ENCODE measurements at places on chromosomes 11 and 22.

GRCh38 chr11:17598700-17599459 lies 51.8 kb downstream of the OTOG start:
- DNase-seq, result no peak

DNA sequence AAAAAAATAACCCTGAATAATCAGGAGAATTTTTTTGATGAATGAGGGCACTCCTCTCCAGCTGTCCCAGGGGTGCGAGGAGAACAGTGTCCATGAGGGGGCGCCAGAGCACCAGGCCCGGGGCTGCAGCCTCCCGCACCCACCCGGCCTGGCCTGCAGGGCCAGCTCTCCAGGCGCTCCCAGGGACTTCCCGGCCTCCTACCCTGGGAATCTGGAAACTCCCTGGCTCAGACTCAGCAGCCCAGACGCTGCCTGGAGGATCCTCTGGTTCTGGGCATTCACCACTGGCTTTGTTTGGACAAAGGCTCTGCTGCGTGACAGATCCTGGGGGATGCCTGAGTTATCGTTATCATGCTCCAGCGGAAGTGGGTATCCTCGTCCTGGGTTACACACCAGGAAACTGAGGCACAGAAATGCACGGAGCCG lies 31.0 kb downstream of the MCM5 start:
- DNase-seq, result peak; percentile 42

- no peak for DNase-seq
Observed at GRCh38 chr11:113725913-113726312, 19.8 kb upstream of the TMPRSS5 start.

- DNase-seq, result no peak
Observed at GRCh38 chr11:115718106-115718505, 213.9 kb upstream of the CADM1 start.

DNA sequence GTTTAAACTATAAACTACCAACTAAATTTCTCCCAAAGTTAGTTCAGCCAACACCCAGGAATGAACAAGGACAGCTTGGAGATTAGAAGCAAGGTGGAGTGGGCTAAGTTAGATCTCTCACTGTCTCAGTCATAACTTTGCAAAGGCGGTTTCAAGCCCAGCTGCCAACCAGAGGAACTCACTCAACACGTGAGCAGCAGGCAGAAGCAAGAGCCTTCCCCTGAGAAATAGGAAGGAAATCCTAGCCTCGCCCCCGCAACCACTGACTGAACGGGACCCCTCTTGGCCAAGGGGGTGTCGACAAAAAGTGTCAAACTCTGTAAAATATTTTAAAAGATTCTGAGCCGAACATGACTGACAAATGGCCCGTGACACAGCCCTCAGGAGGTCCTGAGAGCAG lies 4.4 kb upstream of the KRTAP5-9 start:
- DNase-seq, result no peak

DNA sequence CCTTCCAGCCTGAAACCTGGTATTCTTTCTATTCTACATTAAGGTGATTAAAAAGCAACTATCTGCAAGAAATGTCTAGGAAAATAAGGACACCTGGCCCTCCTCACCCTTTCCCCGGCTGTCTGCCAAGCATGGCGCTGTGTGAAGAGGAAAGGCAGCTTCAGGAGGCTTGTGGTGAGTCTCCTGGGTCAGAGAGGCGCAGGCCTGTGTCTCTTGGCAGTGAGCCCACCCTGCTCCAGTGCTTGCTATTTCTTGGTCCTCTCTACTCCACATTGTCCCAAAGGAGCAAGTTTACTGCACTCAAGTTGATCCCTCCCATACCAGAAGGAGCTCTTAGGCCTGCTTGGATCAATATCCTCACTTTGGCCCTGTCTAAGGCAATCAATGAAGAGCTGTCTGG lies 520.7 kb upstream of the B3GAT1 start:
- DNase-seq, result no peak

DNA sequence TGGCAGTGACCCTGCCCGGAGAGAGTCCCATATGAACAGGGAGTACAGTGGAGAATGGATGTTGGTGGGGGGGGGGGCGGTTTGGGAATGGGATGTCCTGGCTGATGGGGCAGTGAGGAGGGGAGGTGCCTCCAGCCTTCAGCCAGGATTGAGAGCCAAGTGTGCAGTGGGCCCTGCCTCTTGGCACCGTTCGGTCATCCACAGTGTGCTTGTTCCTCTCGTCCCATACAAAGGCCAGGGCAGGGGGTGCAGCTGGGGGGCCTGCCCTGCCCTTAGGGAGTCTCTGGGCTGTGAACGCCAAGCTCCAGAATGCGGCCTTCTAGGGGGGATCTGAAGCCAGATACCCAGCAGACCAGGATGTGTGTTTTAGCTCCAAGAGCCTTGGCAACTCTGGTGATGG lies 34.0 kb downstream of the KCNC1 start:
- DNase-seq, result no peak

- no peak for DNase-seq
Observed at GRCh38 chr11:66476841-66477251, 3.4 kb upstream of the DPP3 start.

GRCh38 chr11:77789061-77789730 lies 31.3 kb downstream of the RSF1 start:
- DNase-seq, result no peak

GRCh38 chr11:130166457-130166784 lies 6.8 kb downstream of the ST14 start:
- DNase-seq, result no peak

DNA sequence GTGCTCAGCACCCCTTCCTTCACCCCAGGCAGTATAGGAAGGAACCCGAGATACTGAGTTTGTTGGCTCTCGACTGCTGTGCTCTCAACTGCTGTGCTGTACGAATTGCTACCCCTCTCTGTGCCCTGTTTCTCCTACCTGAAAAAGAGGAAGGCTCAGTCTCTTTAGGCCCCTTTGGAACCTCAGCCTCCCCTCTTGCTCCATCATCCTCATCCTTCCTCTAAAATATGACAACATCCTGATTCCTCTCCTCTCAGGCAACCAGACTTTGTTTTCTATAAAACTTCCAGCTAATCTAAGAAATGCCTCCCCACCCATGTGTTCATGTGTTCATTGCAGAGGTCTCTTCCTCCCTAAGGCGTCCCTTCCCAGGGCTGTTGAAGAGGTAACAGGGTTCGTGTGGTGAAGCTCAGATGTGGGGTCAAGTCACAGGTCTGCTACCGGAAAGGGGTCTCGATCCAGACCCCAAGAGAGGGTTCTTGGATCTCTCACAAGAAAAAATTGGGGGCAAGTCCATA lies 35.5 kb upstream of the CD82 start:
- DNase-seq, result no peak

GRCh38 chr11:74354036-74354435 lies 42.6 kb upstream of the P4HA3 start:
- DNase-seq, result no peak

GRCh38 chr11:69640995-69641581 lies at the start of gene CCND1:
CCND1 (plus strand) TSS chr11:69641156; CDS start chr11:69641314, 158 bp downstream.
- DNase-seq, result peak; percentile 34

DNA sequence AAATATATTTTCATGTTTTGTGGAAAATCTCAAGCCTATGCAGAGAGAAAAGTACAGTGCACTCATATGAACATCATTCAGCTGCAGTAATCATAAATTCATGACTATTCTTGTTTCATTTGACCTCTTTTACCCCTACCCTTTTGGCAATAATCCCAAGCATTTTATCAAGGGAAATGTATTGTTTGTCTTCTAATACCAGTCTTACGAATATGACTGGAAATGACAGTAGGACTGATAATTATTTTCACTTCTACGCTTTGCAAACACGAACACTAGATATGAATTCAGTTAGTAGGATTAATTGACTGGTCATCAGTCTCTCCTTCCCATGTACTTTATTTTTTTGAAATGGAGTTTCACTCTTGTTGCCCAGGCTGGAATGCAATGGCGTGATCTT lies 90.3 kb downstream of the MTMR3 start:
- no peak for DNase-seq

GRCh38 chr11:40819230-40819629 lies 640.2 kb downstream of the LRRC4C start:
- DNase-seq, result no peak

DNA sequence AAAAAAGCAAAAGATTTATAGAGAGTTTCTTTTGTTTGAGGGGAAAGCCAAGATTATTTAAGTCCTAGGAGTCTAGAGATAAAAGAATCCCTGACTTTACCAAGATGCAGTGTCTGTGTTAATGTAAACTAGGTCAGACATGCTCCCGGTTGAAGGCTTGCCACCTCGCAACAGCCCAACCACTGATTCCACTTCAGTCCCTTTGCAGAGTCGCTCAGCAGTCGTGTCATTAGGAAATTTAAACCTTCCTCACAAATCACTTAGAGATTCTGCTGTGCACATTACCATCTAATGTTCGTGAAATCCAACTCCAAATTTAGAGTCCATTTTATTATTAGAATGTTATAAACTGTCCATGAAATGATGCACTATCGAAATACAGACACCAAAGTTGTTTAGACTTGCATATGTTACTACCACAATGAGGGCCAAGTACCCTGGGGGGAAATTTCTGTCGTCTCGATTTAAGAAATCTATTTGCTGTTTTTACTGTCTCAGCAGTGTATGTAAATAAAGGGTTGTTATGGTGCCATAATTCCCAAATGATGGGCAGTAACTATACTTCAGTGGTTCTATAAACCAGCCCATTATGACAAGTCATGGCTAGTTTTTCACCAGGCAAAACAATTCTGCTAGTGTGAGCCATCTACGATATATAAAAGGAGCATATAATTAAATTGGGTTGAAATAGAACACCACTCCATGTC lies 101.4 kb upstream of the MTNR1B start:
- no peak for DNase-seq

DNA sequence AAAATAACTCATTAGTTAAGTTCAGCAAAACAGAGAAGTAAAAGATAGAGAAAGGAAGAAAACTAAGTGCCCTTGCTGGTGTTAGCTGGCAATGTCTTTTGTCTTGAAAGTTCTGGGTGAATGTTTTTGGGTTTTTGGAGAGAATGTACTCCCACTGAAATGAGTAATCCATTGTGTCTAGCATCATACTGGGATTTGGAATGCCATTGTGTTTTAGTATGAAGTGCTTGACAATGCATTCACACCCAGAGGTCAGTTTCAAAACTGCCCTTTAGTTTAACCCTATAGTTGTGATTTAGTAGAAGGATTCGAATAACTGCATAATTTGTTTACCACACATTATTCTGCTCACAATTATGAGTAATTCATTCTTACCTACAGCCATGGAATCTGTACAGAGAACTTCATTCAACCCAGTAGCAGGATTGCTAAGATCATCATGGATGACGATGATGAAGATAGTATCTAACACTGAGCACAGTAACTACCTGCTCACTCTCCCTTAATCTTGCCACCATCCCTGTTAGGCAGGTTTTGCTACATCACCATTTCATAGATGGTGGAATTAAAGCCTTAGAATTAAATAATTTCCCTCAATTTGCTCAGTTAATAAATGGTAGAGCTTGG lies 33.9 kb downstream of the MAML2 start:
- no peak for DNase-seq

DNA sequence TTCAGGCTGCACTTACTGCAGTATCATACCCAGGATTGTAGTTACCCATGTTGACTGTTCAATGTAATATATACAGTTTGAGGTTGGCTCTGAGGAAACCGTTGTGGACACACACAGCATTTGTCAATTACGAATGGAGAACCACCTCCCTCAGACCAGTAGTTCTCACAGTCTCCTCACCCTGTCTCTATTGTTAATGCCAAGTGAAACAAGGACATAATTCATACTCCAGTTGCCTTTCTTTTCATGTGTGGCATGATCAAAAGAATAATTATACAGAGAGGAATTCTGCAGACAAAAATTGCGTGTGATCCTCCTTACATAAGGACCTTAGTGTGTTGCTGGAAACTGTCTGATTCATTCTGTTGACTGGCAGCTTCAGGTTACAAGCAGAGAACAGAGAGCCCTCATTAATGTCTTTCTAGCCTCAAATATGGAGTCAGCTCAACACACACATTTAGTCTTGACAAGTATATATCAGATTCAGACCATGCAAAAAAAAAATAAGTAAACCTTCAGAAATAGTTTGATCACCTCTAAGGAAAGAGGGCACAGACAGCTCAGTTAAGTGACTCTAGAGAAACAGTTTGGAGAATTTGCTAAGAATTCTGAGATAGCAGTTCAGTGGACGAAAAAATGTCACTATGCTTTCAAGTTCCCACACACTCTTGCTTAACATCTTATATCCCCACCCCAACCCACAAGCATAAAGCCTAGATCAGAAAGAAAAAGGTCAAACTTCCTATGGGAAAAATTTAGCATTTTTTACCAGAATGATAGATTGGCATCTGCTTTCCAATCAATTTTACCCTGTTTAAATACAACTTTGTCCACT lies 96.1 kb downstream of the MAML2 start:
- no peak for DNase-seq

DNA sequence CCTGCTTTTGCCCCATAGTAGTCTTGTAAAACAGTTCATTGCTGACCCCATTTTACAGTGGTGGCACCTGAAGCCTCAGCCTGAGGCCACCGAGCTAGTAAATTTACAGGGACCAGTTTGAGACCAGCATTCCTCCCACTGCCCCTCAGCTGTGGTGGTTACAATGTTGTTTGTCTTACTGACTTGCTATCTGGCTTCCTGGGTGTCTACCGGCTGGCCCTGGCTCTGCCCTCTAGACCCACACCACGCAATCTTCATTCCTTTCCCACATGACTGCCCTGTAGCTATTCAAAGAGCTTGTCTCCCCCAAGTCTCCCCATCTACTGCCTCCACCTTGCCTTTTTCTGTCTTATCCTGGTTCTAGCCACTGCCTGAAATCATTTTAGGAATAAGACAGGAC lies 20.8 kb downstream of the PIK3IP1 start:
- no peak for DNase-seq

DNA sequence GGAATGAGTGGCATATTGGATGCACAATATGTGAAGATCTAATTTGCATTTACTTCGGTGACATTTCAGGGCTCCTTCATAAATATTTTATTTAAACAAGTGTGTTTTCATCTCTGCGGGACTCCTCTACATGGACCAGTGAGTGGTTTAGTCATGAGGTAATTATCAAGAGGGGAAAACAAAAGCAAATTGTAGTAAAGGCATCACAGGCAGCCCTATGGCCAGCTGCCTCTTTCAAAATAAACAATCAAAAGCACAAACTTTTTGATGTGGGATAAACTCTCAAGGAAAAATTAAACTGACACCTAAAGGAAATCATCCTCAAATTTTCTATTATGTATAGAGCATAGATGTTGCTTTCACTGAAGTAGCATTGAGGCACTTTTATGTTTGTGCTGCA lies 6.0 kb downstream of the SYT9 start:
- DNase-seq, result no peak
